ENCODE measurements at places on chromosomes 3 and 15.
A peak's percentile ranks its signal among the peaks of the same experiment; 100 is the strongest.

GRCh38 chr3:174102866-174103265 is 705.3 kb downstream of the NLGN1 start:
- DNase-seq, result no peak

DNA sequence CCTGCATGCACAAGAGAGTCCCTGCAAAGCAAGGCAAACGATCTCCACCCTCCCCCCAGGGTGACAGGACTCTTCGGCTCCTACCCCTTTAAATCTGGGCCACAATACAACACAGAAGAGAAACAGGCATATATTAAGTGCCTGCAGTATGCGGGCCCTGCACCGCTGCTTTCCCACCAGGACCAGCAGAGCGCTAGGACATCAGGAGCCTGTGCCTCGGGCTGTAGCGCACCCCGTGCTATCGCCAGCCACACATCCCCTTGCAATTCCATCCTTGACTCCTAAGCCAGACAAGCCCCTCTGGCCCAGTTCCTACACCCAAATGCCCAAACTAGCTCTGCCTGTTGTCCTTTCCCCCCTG is 4.1 kb downstream of the GALNT15 start:
- DNase-seq, result no peak

DNA sequence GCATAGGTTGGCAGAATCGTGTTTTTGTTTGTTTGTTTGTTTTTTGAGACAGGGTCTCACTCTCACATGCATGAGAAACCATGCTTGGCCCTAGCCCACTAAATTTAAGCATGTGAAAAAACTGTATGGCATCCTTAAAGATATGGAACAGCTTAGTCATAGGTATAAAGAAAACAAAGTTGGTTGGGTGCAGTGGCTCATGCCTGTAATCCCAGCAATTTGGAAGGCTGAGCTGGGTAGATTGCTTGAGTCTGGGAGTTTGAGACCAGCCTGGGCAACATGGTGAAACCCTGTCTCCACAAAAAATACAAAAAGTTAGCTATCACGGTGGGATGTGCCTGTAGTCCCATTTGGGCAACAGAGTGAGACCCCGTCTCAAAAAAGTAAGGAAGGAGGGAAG is 25.2 kb downstream of the EXD1 start:
- no peak for DNase-seq

GRCh38 chr15:52028431-52029093 is 9.5 kb downstream of the MAPK6 start:
- DNase-seq, result no peak

DNA sequence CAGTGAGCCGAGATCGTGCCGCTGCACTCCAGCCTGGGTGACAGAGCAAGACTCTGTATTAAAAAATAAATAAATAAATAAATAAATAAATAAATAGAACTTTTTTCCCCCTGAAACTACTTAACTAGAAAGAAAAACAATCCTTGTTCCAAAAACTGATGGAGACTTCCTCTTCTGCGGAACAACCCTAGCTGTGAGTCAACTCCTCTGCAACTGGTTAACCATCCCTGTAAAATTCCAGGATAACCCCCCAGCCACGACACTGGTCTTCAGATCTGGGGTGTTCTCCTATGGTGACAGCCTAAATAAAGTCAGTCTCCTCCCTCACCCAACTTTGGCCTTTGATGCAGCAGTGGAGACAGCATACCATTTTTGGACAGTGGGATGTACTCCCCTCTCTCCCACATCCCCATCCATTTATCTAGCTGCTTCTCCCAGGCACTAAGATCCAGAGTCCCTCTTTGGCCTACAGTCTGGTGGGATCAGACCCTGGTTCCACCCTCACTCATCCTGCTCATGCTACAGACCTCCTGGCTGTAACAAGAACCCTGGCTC is 352.6 kb downstream of the OCA2 start:
- DNase-seq, result no peak

- DNase-seq, result no peak
These were observed 25.3 kb downstream of the CHDH start for GRCh38 chr3:53820756-53821580.

GRCh38 chr15:67017311-67017710 is 48.1 kb upstream of the SMAD3 start:
- no peak for DNase-seq

DNA sequence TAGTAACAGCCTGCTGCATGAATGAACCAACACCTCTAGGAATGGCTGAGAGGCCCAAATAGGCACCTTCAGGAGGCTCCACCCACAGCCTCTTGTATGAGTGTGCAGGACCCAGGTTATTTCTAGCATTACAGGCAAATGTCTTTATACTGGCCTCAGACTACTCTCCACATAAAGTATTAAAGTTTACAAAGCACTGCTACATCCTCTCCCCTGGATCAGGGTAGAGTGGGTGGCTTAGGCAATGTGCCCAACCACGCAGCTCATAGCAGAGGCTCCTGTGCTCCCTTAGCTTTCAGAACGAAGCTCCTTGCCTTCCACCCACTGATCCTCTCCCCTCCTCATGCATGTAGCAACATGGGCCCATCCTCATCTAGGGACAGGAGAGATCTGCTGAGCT is 16.3 kb downstream of the TMEM43 start:
- DNase-seq, result no peak

DNA sequence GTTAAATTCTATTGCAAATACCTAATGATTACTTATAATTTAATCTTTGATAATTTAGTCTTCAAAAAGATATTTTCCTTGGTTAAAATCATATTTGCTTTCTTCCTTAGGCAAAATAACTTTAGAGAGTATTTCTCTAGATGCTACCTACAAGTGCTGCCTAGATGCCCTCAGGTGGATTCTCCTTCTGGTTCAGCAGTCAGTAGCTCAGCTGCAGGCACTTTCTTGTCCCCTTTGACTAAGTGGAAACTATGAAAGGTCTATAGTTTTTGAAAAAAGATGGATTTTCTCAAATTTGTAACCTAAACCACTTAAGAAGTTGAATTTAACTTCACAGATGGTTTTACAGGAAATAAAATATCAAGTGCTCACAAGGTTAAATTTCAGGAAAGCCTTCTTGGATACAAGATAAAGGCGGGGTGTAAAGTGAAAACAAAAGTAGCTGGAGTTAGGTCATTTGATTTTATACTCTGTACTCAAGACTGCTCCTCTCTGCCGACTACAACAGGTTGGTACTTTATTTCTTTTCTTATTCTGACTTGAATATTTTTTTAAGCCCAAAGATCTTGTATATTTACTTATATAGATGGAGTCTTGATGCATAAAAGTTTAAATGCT is at the start of gene ACKR4:
Gene ACKR4 (plus strand): TSS at position 455 of the 618 bp plus-strand sequence. CDS start 3,128 bp downstream, outside the sequence.
- DNase-seq, result no peak

- no peak for DNase-seq
These were observed 533.1 kb downstream of the TBL1XR1 start for GRCh38 chr3:176663837-176664831.

DNA sequence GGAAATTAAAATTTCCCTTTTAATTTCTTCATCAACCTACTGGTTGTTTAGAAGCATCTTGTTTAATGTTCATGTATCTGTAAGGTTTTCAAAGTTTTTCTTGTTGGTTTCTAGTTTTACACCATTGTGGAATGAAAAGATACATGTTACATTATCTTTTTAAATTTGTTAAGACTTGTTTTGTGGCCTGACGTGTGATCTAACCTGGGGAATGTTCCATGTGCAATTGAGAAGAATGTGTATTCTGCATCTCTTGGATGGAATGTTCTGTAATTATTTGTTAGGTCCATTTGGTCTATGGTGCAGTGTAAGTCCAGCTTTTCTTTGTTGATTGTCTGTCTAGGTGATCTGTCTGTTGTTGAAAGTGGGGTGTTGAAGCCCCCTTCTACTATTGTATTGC is 45.7 kb downstream of the THSD4 start:
- no peak for DNase-seq

GRCh38 chr15:25177955-25178801 is 223.4 kb downstream of the SNRPN start:
- peak; percentile 7 for DNase-seq

DNA sequence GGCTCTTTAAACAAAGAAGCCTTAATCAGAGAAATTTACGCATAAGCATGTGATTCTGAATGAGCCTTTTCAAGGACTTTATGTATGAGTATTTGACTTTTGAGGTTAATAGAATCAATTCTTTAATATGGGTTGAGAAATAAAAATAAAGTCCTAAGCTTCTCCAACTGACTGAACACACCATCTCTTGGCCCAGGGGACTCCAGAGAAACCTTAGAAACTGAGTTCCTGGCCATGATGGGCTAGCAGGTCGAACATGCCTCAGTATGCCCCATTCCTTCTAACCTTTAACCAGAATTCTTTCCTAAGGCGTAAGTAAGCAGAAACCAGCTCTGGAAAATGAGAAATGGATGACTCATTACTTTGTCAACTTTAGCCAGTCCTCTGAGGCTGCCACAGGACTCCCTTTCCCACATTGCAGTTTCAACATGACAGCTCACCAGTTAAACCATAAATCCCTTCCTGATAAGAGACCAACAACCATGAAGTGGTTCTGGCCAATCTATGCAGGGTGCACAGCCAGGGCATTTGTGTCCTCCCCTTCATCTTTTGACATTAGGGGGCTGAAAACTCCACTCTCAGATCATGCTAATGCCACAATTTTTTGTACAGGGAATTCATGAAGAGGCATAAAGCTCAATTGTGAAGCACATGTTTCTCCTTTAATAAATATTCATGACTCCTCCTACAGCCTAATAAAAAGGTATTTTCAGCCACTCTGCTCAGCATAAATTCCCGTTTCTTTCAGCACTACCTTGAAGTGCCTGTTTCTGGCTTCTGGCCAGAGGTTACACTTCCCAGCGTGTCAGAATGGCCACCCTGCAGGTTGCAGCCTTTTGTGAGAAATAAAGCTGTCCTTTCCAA is 33.3 kb downstream of the TM4SF18 start:
- no peak for DNase-seq

DNA sequence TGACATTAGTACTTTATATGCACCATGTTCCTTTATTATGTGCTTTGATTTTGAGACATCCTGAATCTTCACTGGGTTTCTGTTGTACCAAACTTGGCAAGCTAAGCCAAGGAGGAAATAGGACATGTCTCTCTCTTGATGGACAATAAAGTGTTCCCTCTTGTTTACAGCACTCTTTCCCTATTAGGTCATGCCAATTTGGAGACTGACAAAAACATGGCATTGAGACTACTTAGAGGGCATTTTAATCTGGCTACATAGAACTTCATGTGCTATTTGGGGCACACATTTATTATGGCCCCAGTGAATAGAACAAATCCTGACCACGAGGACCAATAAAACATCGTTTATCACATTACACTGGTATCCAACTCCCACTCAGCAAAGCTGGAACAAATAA is 85.3 kb upstream of the TNFSF10 start:
- DNase-seq, result no peak

DNA sequence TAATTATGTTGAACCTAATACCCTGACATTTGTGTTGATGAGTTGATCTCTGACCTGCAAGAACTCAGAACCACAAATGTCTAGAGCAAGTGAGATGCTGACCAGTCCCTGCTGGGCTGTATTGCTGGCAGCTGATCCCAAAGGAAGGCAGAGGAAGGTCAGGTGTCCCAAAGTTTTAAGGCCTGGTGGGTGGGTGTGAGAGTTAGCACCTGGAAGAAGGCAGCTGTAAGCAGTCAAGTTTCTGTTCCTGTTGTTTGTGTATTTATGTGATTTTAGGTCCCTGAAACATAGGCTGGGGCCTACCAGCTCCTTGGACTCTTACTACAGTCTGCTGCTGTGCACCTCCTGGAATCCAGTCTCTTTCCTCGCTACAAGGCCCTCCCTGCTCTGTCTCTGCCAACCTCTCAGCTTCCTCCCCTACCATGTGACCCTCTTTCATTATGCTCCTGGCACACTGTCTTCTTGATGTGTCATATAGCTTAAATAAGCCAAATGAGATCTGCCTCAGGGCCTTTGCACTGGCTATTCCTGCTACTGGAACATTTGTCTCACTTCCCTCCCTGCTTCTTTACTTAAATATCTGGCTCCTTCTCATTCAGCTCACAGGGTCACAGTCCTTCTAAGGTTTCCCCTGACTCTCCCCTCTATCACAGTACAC is 31.0 kb upstream of the ATOSA start:
- no peak for DNase-seq

DNA sequence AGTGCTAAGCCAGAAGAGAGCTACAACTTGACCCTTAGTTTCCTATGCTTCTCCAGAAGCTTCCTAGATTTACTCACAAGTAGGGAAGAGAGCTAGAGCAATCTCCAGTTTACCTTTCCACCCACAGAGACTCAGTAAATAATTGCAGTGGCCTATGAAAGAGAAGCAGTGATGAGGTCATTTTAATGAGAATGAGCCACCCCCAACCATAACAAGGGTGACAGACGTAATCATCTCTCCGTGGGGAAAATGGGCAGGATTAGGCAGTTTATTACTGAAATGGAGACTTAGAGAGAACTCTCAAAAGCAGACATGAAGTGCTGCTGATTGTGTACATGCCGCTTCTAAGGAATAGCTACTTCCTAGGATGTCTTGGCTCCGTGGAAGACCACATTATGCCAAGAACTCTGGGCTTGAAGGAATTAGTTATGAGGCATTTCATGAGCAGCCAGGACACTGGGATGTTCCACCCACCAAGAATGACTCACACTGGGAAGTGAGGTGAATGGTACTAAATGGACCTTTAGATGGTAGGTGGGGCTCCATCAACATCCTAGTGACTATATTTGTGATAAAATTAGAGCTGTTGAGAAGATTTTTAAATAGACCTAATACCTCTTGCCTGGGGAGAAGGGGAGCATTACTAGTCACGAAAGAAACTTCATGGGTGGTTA is 160.9 kb downstream of the EDEM1 start:
- DNase-seq, result no peak

DNA sequence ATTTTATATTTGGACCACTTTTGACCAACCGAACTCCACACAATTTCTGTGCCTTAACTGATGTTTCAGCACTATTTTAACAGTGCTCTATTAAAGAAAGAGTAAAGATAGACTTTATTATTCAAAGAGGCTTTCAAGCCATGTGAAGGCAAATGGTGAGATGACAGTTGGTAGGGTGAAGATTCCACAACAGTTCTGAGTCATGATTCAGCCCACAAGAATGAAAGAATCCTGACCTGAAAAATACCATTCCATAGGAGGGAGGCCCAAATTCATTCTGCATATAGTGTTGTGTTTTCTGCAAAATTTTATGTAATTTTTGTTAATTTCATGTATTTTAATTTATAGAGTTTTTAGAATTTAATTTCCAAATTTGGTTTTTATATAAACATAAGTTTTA is 135.6 kb upstream of the STAC start:
- no peak for DNase-seq

DNA sequence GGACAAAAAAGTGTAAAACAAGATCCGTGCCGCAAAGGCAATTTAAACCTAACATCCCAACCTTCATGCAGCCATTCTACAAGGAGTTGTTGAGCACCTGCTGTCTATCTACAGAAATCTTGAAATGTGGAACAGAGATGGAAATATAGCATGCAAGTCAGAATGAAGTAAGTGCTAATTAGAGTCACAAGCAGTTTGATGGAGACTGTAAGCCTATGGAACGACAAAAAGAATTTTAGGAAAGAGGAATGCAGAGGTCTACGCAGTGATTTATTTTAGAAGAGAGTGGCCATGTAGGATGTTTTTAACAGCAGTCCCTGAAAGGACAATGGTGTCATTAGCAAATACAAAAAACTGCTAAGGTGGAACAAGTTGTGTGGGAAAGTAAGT is 851 bp upstream of the DCBLD2 start:
- DNase-seq, result no peak
